HEK293T (cell line): ENCODE measurements at places on chromosomes 11 and 22.

DNA sequence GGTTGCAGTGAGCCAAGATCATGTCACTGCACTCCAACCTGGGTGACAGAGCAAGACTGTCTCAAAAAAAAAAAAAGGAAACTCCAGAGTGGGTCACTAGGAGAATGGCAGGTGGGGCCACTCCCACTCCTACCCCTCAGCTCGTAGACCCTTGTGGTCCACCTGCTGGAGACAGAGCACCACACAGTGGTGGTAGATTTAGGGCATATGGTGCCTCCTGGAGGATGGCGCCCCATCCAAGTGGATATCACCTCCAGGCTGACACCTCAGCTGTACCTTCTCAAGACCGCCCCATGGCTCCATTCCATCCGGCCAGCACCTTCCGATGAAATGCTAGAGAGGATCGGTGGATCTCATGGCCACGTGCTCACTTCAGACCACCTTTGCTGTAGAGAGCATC lies 6.2 kb downstream of the CYTH4 start:
- DNase-seq = no peak

GRCh38 chr11:35647421-35648093 lies 15.0 kb upstream of the TRIM44 start:
- DNase-seq = no peak

GRCh38 chr11:134837887-134838232 lies 425.8 kb upstream of the B3GAT1 start:
- DNase-seq = no peak

DNA sequence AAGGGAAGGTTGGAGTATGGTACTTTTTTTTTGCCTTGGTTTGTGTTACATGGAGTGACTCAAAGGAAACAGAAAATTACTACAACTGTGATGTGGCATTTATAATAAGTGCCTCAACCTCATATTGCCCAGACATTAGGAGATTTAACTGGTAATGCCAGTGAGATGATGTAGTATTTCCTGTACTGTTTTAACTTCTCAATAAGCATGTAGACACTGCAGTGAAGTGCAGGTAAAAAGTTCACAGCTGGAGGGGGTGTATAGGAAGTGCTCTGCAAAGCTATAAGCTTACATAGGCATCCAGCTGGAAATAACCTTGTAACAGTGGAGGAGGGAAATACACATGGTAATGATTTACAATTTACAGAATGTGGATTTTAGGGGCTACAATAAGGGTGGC lies 138.2 kb upstream of the MTMR2 start:
- DNase-seq = no peak

- DNase-seq = no peak
Measured at GRCh38 chr22:31932863-31933262, 11.5 kb upstream of the YWHAH start.

GRCh38 chr22:50008151-50009040 lies 4.2 kb downstream of the IL17REL start:
- DNase-seq = no peak

DNA sequence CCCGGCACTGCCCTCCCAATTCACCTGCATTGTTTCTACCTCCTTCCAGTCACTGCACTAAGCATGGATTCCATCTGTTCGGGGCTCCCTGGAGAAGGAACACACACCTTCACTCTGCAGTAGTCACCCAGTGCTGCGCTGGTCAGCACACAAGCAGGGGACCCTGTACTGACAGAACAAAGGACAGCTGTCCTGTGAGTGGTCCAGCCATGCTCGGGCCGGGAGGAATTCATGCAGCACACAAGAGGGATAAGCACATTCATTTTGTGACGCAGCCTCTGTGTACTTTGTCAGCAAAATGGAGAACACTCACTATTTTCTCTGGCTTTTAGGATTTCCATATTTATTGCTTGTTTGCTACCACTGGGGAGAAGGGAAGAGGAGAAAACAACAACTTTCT lies 167.3 kb downstream of the NTM start:
- no peak for DNase-seq

DNA sequence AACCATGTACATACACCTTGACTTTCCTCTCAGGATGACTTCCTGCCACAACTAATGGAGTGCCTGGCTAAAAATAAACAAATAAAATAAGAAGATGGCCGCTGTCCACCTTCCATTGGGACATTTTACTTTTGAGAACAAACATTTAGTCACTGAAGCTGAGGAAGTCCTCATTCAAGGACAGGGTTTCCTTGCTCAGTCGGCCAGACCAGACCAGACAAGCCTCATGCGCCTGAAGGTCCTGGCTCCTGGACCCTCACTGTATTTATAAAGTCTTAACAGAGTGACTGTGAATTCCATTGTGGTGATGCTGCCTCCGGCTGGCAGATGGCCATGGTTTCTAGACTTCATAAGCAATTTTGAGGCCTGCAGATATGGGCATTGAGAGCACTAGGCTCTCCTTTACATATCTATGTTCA lies 114.5 kb downstream of the MAML2 start:
- DNase-seq = no peak

DNA sequence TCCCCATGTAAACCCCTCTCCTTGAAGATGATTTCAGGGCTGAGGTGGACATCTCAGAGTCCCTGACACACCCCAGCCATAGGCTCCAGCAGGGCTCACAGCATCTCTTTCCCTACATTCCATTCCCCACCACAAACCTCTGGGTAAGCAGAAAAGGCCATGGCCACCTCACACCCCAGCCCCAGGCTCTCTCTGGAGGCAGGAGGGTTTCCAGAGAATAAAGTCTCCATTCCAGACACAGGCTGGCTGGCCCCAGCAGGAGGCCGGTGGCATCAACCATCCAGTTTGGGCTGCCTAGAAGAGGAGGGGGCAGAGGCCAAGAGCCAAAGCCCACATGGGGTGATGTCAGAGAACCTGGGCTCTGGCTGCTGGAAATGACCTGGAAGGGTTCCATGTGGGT lies 61.4 kb downstream of the TP53I11 start:
- no peak for DNase-seq

GRCh38 chr22:46592390-46592872 lies 27.8 kb upstream of the GRAMD4 start:
- DNase-seq = no peak
